ENCODE measurements at places on chromosomes 2 and 18.

DNA sequence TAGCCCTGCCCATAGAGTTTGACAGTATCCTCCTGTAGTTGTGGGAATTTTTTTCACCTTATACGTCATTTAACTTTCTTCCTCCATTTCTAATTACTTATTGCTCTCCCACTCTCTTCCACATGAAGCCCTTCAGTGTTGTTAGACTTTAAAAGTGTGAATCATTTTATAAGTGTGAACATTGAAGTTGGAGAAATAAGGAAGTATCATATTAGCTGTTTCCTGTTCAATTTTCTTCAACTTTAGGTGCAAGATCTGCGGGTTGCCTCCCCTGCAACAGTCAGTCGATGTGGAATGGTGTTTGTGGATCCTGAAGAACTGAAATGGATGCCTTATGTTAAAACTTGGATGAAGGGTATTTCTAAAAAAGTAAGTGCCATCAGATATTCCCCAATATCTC, 138.1 kb downstream of the DNAH6 start:
- no peak for DNase-seq

DNA sequence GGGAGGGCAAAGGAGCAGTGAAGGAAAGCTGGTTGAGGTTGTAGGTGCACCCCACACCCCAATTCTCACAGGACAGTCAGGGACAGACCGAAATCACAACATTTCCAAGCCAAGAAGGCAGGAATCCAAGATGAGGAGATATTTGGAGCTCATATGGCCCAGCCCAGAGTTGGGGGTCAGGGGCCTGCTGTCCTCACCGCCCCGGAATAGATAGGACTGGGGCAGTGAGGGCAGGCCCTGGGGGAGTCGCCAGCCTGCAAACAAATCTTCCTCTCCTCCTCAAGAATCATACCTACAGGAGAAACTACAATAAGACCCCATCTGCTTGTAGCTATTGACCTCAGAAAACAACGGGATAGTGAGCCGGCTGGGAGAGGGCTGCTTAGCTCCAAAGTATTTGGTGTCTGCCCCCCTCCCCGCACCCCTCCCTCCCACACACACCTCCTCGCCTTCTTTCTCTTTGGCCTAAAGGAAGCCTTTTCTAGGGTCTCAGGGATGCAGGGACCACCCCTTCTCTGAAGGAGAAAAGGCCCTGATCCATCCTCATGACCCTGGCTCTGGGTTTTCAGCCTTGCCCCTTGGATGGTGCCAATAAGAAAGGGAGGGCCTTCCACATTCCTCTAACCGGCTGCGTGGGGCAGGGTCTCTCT, 3.8 kb downstream of the EN1 start:
- DNase-seq = no peak

DNA sequence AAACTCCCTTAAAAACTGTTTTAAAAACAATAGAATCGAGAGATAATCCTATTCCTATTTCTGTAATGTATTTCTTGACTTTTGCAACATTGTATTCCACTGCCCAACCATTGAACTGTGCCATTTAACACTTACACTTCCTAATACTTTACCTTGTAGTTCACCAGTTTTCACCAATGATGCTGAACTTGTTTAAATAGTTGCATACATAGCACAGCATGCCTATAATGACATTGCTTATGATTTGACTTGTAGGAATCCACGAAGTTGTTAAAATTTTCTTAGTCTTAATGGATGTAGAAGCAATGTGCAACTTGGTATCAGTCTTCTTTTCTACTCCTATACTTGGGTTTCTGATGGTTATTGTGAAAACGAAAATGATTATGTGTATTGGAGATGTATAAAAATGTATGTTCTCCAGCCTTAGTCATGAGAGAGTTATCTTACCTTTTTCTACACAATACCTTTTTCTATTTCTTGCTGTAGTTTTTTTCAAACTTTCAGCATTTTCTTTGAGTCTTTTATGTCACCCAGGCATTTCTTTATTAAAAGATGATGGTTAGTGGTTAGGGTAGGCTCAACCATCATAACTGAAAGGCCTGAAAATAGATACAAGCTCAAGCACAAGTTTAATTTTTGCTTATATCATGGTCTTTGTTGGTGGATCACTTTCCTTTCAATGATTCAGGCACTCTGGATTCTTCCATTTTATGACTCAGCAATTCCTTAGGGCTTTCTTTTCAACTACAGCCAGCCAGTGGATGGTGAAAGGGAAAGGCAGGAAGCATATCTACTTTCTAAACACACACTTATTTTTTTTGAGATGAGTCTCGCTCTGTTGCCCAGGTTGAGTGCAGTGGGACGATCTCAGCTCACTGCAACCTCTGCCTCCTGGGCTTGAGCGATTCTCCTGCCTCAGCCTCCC, 9.4 kb downstream of the GPD2 start:
- no peak for DNase-seq

- DNase-seq = no peak
These were observed 262.7 kb upstream of the SPOPL start for GRCh38 chr2:138238908-138239307.

GRCh38 chr2:221779614-221780067, 207.5 kb upstream of the EPHA4 start:
- no peak for DNase-seq

DNA sequence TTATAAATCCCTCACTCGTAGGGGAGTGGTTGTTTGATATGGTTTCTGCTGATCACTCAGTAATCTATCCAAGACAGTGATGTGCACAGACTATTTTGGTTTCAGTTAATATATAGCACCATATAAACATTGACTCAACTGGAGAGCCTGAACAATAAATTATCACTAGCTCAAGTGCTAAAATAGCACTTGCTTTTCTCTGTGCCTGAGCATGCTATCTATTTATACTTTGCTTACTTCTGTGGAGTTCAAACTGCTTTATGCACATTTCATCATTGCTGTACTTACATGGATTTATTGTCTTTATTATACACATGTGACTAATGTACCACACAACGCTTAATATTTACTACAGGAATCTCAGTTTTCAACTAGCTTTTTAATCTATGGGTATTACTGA, 133.6 kb downstream of the BCL2 start:
- no peak for DNase-seq

DNA sequence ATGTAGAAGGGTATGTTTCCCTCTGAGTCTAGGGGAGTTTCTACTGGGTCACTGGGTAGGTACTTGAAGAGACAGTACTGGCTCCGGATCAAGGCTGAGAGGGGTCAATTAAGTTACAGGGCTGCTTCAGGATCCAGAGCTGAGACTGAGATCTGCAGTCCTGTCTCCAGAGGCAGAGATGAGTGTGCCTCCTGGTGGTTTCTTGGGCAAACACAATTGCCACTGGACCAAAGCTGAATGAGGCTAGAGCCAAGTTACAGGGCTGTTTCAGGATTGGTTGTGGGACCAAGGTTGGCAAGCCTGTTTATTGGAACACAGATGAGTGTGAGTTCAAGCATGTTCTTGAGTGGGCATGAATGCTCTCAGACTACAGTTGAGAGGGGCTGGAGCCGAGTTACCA, 157.9 kb downstream of the ADCYAP1 start:
- no peak for DNase-seq

- no peak for DNase-seq
These were observed 308.1 kb upstream of the CYRIA start for GRCh38 chr2:16973586-16974286.

DNA sequence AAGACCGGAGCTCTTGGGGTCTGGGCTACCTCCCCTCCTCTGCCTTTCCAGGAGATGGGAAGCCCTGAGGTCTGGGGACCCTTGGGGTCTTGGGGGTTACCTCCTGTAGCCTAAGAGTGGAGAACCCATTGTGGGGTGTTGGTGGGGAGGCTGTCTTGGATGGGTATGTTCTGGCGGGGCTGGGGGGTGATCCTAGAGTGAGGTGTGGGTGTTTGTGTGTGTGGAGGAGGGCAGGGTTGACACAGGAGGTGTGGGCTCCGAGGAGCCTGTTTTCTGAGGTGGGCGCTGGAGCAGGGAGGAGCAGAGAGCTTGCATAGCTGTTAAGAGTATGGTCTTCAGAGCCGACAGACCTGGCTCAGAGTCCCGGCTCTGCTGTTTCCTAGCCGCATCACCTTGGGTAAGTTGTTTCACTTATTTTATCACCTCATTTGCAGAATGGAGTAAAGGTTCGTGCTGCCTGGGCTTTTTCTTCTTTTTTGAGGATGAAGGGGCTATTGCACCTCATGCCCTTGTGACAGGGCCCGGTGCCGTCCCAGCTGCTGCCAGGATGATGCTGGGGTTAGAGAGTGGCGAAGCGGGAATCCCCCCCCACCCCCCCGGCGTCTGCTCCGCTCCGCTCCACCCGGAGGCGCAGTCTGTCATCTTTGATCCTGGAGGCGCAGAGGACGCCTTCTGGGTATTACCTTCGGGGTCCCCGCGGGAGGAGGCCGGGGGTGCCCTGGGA, 17.2 kb downstream of the TET3 start:
- no peak for DNase-seq

DNA sequence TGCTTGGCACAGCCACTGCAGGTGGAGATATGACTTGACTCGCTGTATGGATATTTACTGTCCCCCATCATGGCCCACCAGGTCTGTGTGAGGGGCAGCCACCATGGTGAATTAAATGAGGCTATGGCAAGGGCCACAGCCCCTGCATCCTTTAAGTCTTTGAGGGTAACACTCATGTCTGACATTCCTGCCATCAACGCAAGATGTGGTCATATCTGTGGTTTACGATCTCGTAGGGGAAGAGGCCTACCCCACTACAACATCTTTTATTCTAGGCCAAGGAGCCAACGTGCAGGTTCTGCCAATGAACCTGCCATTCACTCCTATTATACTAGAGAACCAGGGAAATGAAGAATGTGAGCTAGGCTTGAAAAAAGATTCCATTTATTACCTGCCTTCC, 381.6 kb upstream of the ID2 start:
- no peak for DNase-seq

Measured in stimulated activated CD4-positive, alpha-beta T cell treated with anti-CD3 and anti-CD28 coated beads, Interleukin-1b, Interleukin-23, amount 100 ng/mL, for 4 hours (primary cell).